Renal cortex interstitium (tissue), 15 donors: ENCODE measurements at places on chromosomes 11 and 22.

DNA sequence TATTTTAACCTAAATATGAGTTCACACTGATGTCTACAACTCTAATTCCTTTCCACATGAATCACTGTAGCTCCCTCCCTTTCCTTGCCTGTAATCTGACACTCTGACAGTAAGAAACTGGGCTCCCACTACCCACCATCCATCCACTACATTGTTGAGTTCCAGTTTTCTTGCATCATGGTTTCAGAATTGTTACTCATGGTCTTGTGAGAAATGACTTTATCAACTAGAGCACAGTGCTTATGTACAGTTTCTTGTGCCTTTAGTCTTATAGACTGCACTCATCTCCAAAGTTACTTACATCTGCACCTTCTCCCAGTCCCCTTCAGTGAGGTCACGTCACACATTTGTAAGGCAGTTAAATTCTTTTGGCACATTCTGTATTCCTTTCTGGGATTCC lies 78.6 kb downstream of the RTL6 start:
- DNase-seq: no peak

- no peak for DNase-seq
These were observed 13.5 kb downstream of the CCDC90B start for GRCh38 chr11:83272627-83273026.

GRCh38 chr11:20654038-20654437 lies 15.3 kb upstream of the NELL1 start:
- no peak for DNase-seq

- DNase-seq: no peak
These were observed 19.1 kb downstream of the OR8D1 start for GRCh38 chr11:124294687-124295086.
